ENCODE measurements at places on chromosomes 3 and 15. TPM values are rescaled to one million over a fixed set of nuclear protein-coding genes. Genes with fewer than 3 reads are reported as not detected.

The ARGFX gene
- total RNA-seq = not detected

The STX19 gene
- total RNA-seq = not detected

The AAGAB gene
- total RNA-seq = 52.4 TPM

The RTP1 gene
- not detected for total RNA-seq

The C3orf80 gene
- total RNA-seq = 1.2 TPM

The ADAMTS9 gene
- 217 TPM for total RNA-seq

The GPR149 gene
- not detected for total RNA-seq

DNA sequence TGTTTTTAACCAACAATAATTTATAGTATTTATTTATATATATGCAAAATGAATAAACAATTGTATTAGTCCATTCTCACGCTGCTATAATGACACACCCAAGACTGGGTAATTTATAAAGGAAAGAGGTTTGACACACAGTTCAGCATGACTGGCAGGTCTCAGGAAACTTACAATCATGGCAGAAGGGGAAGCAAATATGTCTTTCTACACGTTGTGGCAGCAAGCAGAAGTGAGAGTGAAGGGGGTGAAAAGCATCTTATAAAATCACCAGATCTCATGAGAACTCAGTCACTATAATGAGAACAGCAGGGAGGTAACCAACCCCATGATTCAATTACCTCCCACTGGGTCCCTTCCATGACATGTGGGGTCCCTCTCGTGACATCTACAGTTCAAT lies 162.8 kb upstream of the SLITRK3 start:
- DNase-seq = no peak

GRCh38 chr15:68418611-68419161 lies 13.3 kb downstream of the ITGA11 start:
- DNase-seq = no peak

DNA sequence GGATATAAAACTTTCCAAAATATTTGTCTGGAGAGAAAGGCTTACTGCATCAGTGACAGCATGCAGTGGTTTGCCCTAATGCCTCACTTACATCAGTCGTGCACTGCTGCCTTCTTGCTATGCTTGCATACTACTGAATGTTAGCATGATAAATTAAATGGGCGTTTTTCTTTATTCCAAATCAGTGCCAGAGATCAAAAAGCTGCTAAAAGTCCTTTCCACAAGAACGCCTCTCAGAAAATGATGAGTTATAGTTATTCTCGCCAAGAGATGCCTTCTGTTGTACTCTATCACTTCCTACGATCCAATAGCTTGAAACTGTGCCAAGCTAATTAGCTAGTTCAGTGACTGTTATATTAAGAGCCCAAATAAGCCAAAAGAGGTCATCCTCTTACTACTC lies 345.8 kb upstream of the ROBO2 start:
- no peak for DNase-seq

DNA sequence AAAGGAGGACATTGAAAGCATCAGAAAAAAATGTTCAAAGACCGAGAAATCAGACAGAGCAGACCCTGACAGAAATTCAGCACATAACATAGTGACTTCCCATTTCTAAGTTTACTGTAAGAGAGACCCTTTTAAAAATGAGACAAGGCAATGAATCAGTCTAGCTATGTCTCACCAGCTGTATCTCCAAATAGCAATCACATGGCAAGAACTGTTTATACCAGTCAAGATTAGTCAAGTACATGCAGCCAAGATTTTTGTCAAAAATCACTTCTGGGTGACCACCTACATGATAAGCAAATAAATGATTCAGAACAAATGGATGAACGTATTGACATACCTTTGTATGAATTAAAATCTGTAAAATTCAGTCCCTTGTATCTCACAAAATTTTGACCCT lies 138.0 kb downstream of the DTWD1 start:
- DNase-seq = no peak

DNA sequence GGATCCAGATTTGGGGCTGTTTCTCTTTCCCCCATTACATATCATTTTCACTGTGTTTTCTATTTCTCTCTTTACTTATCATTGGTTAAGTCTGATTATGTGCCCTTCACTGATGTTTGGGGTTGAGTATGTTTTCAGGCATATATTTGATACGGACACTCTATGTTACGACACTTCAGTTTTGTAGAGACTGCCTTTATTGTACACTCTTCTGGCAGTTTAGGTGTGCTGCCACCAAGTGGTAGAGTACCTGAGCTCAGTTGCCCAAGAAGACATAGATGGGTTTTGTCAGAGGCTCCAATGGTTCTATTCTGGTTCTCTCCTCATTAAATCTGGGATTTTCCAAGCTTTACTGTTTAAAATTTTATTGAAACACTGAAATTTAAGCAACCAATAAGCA lies 255.0 kb upstream of the ROPN1 start:
- DNase-seq = no peak

- DNase-seq = no peak
These were observed 205.9 kb upstream of the LINGO1 start for GRCh38 chr15:77838595-77838994.

- DNase-seq = no peak
These were observed 480.1 kb downstream of the FOXP1 start for GRCh38 chr3:71103430-71103921.

DNA sequence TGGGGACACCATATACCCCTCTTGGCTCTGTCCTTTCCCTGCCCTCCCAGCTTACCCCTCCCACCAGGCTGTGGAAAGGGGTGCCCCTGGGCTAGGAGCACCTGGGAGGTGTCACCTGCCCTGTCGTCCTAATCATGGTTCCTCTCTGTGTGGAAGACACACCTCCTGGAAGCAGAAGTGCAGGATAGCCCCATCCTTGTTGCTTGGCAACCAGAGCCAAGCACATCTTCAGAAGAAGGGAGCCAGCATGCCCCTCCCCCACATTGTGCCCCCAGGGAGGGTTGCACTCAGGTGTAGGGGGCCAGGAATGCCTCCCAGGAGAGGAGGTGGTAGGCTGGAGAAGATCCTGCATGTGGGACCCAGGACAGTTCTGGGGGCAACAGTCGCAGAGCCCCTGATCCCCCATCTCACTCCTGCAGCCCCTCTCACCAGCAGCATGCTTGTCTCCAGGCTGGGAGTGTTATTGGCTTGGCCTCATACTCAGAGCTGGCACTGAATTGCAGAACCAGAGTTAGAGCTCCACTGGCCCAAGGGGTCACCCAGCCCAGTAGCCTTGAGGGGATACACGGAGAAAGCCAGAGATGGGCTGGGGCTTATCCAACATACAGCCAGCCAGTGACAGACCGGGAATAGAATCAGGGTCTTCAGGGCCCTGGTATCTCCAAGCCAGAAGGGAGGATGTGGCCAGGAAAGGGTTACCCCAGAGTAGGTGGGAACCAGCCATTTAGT lies 8.4 kb downstream of the RAB6B start:
- DNase-seq = no peak

DNA sequence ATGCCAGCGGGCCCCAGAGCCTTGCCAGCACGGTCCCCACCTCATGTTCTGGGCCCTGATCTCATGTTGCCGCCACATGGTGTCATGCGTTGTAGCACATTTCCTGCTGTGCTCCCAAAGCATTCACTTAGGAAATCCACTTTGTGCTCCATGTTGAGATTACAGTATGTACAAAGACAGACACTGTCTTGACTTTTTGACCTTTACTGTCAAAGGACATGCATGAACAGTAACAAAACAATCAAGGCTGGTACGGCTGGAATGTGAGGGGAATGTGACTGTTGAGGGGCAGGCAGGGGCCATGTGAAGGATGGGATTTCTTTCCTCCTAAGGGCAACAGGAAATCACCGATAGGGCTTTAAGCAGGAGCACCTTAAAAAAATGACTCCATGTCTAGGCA lies 53.3 kb upstream of the RPL32 start:
- DNase-seq = peak; percentile 23

DNA sequence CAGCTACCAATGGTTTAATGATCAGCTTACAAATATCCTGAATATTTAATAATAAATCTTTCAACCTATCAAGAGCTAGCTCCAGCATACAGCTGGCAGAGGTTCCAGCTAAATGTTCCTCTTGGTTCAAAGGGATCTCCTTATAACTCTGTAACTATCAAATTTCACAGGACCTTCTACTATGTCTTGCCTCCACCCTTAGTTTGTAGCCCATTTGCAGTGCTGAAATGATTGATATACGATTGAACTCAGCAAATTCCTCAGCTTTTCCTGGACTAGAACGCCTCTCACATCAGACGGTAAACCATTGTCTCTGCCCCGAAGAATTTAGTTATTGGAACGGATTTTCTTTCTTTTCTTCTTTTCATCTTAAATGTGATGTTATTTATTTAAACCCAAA lies 41.5 kb downstream of the CD200R1L start:
- DNase-seq = no peak

DNA sequence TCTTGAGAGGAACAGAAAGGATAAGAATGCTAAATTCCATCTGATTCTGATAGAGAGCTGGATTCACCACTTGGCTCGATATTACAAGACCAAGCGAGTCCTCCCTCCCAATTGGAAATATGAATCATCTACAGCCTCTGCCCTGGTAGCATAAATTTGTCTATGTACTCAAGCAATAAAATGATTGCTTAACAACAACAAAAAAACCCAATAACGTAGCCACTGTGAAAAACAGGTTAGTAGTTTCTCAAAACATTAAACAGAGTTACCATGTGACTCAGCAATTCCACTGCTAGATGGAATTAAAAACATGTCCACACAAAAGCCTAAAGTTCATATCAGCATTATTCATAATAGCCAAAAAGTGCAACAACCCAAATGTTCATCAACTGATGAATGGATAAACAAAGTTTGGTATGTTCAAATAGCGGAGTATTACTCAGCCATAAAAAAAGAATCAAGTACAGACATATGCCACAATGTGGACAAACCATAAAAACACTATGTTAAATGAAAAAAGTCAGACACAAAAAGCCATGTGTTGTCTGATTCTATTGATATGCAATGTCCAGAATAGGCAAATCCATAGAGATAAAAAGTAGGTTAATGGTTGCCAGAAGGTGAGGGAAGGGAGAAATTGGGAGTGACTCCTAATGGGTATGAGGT lies 16.8 kb downstream of the BCL2L10 start:
- no peak for DNase-seq

- DNase-seq = no peak
These were observed 8.8 kb upstream of the FBXO40 start for GRCh38 chr3:121584418-121584817.

DNA sequence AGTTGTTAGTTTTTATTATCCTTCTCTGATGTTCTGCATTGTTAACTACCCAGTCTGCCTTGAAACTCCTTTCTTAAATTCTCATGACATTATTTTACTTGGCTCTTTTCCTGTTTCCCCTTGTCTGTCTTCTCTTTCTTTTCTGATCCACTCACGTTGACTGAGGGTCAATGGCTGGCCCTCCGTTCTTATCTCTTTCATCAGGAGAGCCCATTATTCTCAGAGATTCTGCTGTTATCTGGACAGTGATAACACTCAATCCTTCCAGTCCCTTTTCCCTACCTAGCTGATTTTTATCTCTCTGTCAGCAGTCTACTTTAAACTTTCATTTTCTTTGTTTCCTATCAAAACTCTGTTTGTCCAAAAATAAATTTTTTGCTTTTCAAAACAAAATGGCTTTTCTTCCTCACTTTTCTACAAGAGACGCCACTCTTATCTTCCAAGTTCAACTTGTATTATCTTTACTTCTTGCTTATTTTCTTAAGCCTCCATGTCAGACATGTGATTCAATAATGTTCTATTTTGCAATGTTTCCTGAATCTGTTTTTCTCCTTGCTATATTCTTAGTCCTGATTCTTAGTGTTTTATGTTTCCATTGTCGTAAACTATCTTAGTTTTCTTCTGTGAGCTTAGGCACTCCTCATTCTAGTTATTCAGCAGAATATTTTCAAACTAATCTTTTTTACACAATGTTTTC lies 120.2 kb downstream of the NEDD4 start:
- DNase-seq = no peak

- no peak for DNase-seq
These were observed 13.5 kb upstream of the GABRR3 start for GRCh38 chr3:98048586-98048985.

GRCh38 chr3:89314454-89315098 lies 207.2 kb downstream of the EPHA3 start:
- DNase-seq = peak; percentile 38

DNA sequence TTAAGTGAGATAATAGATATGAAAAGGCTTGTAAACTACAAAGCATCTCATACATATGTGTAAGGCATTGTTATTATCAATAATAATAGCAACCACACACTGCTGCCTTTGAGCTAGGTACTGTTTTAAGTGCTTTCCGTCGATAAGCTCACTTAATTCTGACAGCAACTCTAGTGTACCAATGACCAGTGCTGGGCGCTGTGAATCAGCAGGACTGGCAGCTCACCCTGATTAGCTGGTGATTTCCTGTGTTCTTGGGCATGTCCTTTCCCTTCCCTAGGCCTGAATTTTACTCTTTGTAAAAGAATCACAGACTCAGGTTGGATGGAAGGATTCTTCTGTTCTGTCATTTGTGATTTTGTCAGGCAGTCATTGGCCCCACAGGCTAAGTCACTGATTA lies 215.6 kb downstream of the LPP start:
- no peak for DNase-seq

DNA sequence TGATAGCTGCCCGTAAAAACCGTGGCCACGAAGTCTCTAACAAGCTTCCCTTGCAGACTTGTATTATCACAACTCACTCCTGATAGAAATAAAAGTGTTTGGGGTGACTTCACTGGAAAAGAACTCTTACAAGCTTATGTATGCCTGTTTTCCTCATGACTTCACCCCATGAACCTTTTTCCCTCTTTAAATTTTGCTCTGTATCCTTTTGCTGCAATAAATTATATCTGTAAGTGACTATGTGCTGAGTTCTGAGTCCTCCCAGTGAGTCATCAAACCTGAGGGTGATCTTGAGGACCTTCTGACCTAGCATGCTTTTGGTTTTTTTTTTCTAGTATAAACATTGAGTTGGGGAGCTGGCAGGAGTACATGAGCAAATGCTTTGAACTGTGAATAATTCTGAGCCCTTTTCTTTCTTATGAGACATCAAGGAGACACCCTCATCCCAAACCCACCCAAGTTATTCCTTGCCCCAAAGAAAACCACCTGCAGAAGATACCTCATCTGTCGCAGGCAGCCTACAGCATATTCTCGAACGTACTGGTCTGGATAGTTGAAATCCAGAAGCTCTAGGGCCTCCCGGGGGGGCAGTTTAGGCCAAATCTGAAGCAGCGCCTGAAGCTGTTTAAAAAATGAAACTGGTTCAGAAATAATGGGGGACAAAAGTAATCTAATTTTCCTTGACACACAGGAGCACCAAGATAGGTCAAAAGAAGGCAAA lies 85.9 kb downstream of the FAIM start:
- DNase-seq = peak; percentile 95

DNA sequence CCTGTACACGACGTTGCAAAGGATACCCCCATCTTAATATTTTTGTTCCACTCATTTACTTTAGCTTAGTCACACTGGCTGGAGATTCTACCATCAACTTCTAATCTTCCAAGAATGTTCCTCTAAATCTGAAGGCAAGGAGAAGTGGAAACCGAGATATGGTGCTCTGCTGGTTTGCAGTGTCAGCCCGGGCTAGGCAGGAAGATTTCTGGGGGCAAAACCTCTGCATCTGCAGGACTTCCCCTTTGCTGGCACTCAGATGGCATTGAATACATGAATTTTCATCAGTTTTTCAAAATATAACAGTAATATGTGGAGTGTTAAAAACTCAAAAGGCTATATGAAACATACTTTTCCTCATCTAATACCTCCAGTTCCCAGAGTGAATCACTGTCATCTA lies 240.4 kb downstream of the RPLP1 start:
- no peak for DNase-seq
